ENCODE measurements at places on chromosomes 6 and 20.

GRCh38 chr6:53426667-53427270 lies 78.0 kb upstream of the ELOVL5 start:
- no peak for DNase-seq
- no peak overlapping the region for H3K4me3 ChIP-seq

GRCh38 chr6:2633736-2634135 lies 117.0 kb downstream of the MYLK4 start:
- peaks cover 24% of the 10 kb centered on the region for H3K27me3 ChIP-seq
- no peak overlapping the region for H3K27ac ChIP-seq
- no peaks in the 10 kb centered on the region for H3K36me3 ChIP-seq
- peak overlapping the region; percentile 73 for H3K4me3 ChIP-seq
- peaks cover 27% of the 10 kb centered on the region for H3K4me1 ChIP-seq

GRCh38 chr6:168209420-168209819 lies 110.2 kb downstream of the DACT2 start:
- H3K4me3 ChIP-seq = peak overlapping the region; percentile 8
- H3K27ac ChIP-seq = peak overlapping the region; percentile 12
- no peaks in the 10 kb centered on the region for H3K36me3 ChIP-seq
- H3K4me1 ChIP-seq = peaks cover 79% of the 10 kb centered on the region

DNA sequence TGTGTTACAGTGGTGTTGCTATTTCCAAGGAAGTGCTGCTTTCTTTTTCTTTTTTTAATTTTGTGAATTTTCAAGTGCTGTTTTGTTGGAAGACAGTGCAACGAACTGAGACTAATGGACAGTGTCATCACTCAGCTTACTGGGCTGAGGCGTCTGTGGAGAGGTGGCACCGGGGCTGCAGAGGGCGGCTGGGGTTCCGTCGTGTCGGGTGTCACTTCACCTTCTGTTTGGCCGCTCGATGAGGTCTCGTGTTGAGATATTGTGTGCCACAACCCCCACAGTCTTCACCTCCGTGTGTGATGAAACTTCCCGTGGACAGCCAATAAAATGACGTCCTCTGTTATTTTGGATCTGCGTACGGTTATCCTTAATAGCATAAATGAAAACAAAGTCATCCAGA lies 149.4 kb upstream of the SNX9 start:
- peaks cover 6% of the 10 kb centered on the region for H3K36me3 ChIP-seq
- no peak overlapping the region for H3K27ac ChIP-seq
- no peak overlapping the region for H3K4me3 ChIP-seq
- DNase-seq = peak; percentile 21
- peaks cover 42% of the 10 kb centered on the region for H3K4me1 ChIP-seq
- peaks cover 13% of the 10 kb centered on the region for H3K27me3 ChIP-seq

- H3K4me3 ChIP-seq = no peak overlapping the region
- no peak overlapping the region for H3K27ac ChIP-seq
- no peak for DNase-seq
- H3K4me1 ChIP-seq = peaks cover 14% of the 10 kb centered on the region
- peaks cover 17% of the 10 kb centered on the region for H3K27me3 ChIP-seq
Observed at GRCh38 chr20:24420567-24420966, 48.9 kb upstream of the SYNDIG1 start.
